A549 (cell line): ENCODE measurements at places on chromosomes 11 and 22. TPM values are rescaled to one million over a fixed set of nuclear protein-coding genes. Genes with fewer than 3 reads are reported as not detected.

The MUC2 gene
- 0.03 TPM in 3 replicates for polyA plus RNA-seq

The TRIM34 gene
- 6.1 to 8.1 TPM (median 6.8 TPM) in 3 replicates for polyA plus RNA-seq

The BBS1 gene
- 10.9 to 13.4 TPM (median 12.5 TPM) in 3 replicates for polyA plus RNA-seq

The CDKN1C gene
- polyA plus RNA-seq = 0.16 to 0.36 TPM (median 0.30 TPM) in 3 replicates

The OSBPL5 gene
- 4.1 to 5.3 TPM (median 4.6 TPM) in 3 replicates for polyA plus RNA-seq

The LRRC74B gene
- polyA plus RNA-seq = 0.04 to 0.10 TPM (median 0.05 TPM) in 3 replicates

The OR52I2 gene
- polyA plus RNA-seq = not detected in 3 replicates

- DNase-seq = no peak
Measured at GRCh38 chr11:124101737-124102136, 13.5 kb upstream of the VWA5A start.

- DNase-seq = no peak
Measured at GRCh38 chr11:68049509-68050370, 10.9 kb downstream of the TCIRG1 start.

- DNase-seq = no peak
Measured at GRCh38 chr11:6646576-6646917, 9.1 kb downstream of the DCHS1 start.

DNA sequence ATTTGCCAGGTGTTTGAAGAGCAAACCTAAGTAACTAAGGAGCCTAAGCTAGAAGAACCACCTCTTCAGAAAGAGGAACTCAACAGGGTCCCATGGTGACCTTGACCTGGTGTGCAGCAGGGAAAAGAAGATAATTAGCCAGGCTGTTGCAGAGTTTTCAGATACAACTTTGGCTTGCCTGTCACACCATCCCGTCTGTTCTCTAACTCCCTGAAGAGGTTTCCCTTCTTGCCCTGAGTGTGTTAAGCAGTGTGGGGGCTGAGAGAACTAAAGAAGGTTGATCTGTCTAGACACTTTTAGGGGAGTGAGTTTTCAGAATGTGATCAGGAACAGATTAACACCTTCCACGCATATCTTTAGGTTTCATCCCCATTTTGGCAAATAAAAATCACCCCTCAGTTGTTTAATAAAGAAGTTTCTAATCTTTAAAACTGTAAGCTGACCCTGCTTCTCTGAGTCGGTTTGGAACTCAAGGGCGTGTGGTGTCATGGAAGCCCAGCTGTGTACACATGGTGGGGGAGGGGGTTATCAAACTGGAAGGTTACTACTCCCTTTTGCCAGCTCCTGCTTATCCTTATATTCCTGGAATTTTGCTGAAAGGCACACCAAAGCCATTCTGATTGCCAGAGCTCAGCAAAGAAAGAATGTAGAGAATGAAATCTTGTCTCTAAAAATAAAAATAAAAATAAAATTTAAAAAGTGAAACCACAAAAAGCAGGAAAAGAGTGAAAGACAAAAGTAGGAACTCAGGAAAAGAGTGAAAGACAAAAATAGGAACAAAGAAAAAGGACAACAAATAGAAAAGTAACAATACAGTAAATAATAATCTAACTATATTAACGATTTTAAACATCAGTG is 70.2 kb downstream of the DBX1 start:
- no peak for DNase-seq

DNA sequence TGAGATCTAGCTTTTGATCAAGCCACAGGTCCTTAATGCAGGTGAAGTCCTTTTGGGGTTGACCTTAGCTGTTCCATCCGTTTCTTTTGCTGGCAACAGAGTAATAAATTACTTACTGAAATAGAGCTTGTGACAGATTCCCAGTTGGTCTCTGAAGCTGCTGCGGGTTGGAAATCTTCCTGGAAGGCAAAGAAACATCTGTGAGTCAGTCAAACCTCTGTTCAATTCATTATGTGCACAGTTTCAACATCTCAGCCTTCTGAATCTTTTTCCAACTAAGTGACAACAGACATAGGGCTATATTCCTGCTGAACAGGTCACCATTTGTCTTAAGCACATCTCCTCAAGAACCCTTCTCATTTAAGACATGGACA is 88.9 kb upstream of the DDI1 start:
- DNase-seq = no peak

GRCh38 chr22:47966316-47966715 is 1203.9 kb downstream of the TBC1D22A start:
- DNase-seq = no peak

DNA sequence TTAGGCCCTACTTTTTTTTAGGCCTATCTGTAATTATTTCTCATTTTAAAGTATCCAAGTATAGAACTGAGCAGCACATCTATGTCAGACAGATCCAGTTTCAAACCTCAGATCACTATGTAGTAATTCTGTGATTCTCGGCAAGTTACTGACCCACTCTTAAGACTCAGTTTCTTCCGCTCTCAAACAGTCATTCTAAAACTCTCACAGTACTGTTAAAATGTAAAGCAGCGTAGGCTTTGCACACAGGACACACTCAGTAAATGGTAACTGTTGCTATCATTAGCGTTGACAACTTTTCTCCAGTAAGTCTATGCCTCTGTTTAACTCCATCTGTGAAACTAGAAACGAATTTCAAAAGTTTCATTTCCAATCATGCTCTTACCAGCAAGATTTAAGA is 277.1 kb downstream of the TTC28 start:
- no peak for DNase-seq

- DNase-seq = no peak
Measured at GRCh38 chr11:106770489-106771085, 247.7 kb downstream of the GUCY1A2 start.

DNA sequence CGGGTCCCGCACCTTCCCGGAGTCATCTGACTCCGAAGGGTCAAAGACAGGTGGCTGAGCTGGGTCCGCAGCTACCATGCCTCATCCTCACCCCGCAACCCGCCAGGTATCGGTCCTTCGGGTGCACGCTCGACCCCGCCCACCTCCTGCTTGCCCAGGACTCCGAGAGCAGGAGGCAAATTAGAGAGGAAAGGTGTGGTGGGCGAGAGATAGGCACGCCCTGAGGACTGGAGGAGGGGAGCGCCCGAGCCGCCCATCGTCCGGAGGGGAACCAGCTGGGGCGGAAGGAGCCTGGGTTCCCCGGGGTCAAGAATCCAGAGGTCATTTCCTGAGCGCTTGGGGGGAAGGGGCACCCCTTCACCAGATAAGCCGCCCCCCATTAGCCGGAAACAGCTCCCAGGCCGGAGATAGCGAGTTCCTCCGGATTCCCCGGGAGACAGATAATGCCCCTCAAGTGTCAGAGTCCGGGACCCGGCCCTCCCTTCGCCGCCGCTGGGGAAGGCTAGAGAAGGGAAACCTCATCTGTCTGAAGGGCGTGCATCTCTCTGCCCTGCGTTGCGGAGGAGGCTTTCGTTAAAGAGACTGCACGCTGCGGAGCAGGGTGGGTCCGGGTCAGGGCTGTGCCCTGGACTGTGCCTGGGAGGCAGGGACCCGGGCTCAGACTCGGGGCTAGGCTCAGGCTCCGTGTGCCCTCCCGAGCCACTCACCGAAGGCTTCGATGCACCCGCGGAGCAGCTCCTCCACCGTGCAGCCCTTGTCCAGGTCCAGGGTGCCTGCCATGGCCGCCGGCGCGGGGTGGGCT is 1.7 kb downstream of the RASGRP2 start:
- DNase-seq = no peak

DNA sequence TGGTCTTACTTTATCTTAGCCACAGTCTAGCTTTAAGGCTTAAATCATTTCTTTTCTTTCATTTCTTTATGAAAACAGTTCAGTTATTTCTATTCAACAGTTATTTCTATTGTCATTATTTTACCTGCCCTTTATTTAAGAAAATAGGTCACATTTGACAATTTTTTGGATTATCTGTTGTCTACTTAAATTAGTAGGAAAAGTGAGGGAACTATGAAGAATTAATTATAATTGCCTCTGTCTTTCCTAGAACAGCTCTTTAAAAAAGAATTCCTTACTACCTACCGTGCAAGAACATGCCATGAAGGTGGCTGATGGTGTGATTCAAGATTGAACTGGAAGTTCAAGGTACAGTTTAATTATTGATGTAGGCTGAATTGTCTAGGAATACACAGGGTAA is at the start of gene OR4C6:
TSS of gene OR4C6 (plus strand) at position 301 of the 400 bp plus-strand sequence. CDS start 2,966 bp downstream, outside the sequence.
- no peak for DNase-seq

DNA sequence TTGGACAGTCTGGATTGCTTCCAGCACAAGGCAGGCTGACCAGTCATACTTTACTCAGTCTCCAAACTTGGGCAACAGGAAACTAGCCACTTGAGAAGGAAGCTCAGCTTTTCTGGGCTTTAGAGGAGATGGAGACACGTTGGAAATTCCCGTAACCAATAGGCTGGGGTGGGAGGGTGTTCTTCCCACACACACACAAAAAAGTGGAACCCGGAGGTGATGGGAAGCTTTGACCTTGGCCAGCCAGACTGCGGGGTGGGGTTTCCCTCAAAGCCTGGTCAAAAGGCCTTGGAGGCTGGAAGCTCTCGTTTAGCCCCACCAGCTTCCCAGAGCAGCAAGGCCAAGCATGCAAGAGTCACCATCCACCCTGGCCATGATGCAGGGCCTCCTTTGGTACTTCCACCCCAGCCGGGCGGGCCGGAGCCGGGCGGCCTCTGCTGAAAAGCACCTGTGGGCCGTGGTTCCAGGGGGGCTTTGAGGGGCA is 126.2 kb downstream of the BCR start:
- DNase-seq = no peak

DNA sequence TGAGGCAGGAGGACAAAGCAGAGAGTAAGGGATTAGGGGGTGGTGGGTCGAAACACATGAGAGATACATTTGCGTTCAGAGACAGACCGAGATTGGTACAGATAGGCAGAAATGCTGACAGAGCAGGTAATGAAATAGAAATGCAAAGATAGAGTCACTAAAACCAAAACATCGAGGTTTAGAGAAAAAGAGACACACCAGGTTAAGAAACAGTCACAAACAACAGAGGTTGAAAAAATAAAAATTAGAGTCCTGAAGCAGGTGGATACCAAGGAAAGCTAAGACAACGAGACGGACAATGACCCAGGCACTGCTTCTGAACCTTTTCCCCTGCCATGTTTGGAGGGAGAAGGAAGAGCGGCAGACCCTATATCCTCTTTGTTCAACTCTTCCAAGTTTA is 1.2 kb upstream of the MAPK1 start:
- DNase-seq = no peak

DNA sequence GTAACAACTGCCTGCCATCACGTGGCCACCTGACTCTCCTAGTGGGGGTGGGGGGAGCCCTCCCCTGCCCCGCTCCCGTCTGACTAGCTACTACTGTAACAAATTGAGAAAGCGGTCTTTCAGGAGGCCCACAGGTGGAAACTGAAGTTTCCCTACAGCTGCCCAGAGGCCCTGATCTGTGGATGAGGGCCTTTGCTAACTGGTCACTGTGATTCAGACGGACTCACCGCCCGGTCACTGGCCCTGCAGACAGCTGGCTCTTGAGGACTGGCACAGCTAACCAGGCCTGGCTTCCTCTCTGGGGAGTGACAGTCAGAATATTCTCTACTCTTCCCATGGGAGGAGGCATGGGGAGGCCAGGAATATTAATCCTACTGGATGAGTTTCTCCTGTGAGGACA is 116.8 kb downstream of the ARHGAP8 start:
- no peak for DNase-seq

DNA sequence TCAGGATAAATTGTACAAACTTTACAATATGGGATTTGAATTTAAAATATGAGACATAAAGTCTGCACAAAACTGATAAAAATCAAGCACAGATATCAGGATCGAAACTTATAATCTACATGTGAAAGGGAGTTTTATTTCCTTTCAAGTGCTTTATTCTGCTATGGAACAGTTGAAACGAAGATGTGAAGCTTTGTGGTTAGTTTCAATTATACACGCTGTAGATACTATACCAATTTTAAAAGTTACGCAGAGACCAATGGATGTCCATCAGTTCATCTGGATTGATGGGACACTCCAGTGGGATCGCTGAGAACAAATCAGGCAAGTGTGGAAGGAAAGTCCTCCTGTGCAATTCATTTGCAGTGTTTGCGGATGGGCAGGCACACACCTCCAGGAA is 34.5 kb upstream of the CAT start:
- no peak for DNase-seq

- no peak for DNase-seq
Measured at GRCh38 chr11:111532365-111532709, 8.2 kb upstream of the LAYN start.

DNA sequence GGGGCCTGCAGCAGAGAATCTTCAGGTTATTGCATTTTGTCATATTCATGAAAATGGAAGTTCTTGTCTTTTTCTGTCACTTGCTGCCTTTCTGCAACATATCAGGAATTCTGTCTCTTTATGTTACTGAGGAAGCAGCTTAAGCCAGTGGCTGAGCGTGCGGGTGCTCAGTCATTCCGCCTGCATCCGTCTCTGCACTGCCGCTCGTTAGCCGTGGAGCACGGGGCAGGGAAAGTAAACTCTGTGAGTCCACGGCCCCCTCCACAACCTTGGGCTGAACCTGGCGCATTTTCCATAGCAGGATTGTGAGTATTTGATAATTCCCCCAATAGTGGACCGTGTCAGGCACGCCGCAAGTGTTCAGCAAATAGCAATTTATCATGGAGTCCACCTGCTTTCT is 1007.7 kb downstream of the BRD1 start:
- no peak for DNase-seq

DNA sequence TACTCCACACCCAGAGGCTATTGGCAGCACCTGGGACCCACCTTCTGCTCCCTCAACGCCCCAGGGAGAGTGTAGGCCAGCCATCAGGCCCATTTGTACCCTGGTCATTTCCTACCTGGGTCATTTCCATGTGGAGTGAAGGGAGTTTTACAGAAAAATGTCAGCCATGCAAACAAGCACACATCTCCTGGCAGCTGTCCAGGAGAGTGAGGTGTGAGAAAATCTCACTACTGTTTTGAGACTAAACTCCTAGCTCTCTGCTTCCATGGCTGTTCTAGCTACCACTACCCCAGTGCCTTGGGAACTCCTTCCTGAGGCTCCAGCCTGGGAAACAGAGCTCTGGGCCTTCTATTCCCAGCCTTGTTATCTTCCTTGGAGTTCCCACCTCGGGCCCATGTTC is 2.8 kb upstream of the TMPRSS13 start:
- DNase-seq = no peak

- DNase-seq = peak; percentile 27
Measured at GRCh38 chr11:43278193-43278956, 33.4 kb upstream of the API5 start.

DNA sequence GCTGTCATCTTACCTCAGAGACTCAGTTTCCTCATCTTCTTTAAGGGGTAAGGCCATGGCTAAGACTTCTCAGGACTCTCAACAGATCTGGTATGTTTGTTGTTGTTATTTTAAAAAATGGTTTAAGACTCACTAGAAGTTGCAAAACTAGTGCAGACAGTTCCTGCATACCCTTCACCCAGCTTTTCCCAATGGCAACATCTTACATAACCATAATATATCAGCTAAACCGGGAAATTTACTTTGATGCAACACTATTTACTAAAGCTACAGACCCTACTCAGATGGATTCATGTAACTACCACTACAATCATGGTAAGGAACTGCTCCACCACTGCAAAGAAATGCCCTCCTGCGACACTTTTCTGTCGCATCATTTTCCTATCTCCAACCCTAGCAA is 20.4 kb downstream of the LGR4 start:
- DNase-seq = no peak

GRCh38 chr11:119056421-119056999 is 495 bp downstream of the HYOU1 start:
- DNase-seq = peak; percentile 13

- DNase-seq = no peak
Measured at GRCh38 chr22:47049078-47049624, 286.7 kb downstream of the TBC1D22A start.
